ENCODE measurements at places on chromosomes 16 and 17.

DNA sequence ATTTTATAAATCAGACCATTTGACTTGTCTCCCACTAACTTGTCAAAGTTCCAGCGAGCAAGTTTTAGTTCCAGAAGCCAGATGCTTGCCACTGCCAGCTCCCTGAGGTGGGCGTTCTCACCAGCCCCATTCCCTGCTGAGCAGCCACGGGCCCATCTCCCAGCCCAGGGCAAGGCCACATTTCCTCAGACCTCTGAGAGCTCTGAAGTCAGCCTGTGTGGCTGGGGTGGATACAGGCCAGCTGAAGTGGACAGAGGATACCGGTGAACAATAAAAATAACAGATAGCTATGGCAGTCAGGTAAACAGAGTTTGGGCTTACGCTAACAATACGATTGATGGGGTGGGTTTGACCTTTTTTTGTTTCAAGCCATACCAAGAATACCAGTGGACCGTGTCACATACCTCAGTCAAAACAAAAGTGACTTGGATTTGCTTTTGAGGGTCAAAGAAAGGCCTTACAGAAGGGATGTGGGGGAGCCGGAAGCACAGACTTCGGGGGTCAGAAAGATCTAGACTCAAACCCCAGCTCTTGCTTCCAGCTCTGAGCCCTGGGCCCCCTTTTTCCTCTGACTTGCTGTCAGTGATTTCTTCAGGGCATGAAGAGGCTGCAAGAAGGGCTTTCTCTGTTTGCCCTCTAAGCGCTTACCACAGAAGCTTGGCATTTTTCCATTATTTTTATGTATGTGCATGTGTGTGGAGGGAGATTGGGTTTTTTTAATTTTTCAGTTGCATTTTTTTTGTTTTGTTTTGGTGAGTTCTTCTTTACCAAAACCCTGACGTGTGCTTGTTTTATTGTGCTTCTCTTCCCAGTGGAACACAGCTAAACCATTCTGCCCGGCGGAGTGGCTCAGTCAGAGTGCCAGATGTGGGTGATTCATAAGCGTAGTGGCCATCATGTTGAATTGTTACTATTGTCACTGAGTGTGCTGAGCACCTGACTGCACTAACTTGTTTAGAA is 109.9 kb downstream of the GNAO1 start:
- DNase-seq: no peak

- DNase-seq: no peak
These were observed 128.0 kb downstream of the RAP1GAP2 start for GRCh38 chr17:2924211-2924610.

DNA sequence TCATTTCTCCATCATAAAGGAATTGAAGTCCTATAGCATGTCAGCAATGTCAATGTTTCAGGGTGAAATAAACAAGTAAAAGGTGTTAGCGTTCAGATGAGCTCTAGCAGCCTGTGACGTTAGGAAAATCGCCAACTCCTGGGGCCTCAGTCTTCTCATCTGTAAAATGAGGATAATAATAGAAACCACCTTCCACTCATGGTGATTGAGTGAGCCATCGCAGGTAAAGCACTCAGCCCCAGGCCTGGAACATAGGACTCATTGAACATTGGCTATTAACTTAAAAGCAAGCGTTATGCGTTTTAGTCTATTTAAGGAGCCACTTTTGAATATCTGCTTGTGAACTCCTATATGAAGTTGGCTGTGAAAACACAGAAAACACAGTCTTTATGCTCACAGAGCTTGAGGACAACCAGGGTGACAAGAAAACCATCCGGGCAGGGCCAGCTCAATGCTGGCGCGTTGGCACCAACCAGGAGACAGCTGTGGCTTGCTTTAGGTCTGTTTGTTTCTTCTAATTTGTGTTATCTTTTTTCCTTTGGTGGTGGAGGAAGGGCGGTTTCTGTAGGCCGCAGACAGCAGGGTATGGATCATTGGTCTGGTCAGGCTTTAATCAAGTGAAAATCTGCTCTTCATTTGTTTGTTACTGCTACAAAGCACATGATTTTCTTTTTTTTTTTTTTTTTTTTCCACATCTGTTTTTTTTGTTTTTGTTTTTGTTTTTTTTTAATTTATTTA is 35.7 kb upstream of the MED9 start:
- peak; percentile 21 for DNase-seq

- no peak for DNase-seq
These were observed 5.0 kb downstream of the STAT5B start for GRCh38 chr17:42271006-42271778.

GRCh38 chr16:53323924-53324323 is 110.3 kb upstream of the RBL2 start:
- no peak for DNase-seq

GRCh38 chr17:4082136-4082924 is 60.5 kb downstream of the ZZEF1 start:
- no peak for DNase-seq

GRCh38 chr17:76051561-76051960 is 20.8 kb downstream of the SRP68 start:
- no peak for DNase-seq

DNA sequence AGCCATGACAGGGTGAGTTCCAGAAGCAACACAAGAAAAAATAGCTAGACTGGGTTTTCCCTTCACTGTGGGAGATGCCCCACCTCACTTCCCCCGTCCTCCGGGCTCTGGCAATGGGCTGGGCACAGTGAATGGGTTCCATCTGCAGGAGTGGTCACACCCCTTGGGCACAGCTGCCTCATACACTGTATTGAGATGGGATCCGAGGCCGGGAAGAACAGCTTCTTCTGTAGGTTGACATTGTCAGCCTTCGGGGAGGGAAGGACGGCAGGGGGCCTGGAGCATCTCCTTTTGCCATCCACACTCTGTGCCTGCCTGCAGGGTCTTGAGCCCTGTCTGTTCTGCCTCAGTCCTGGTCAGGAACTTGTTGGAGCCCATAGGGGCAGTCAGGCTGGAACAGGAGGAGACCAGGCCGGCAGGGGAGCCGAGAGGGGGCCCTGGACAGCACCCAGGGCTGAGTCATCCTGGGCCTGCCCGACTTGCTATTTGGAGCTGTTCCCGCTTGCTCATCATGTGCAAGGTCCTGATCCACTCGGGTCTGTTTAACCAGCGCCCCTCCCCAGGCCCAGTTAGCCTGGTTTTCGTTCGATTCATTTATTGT is 286.7 kb downstream of the SEC14L1 start:
- no peak for DNase-seq

GRCh38 chr16:56262551-56263245 is 71.4 kb downstream of the GNAO1 start:
- DNase-seq: no peak

DNA sequence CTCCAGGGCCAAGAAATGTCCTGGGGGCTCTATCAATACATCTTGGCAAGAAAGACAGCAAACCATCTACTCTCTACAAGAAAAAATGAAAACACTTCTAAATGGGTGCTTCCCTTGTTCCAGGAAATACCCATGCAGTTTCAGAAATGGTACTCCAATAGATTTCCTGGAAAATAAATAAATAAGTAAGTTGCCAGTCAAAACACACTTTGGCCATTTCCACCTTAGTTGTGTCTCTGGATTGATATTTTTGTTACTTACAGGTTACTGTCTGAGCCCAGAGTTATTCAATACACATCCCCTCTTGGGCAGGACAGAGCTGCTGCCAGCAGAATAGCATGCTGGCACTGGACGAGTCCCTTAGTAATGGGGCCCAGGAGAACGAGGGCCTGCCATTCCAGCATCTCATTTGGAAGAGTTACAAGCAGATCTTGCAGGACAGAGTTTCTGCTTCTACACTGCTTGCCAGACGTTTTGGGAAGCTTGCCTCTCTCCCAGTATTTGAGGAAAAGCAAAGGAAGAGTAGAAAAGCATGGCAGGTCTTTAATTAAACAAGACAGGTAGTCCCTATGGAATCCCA is 100.5 kb downstream of the SMG6 start:
- DNase-seq: no peak

DNA sequence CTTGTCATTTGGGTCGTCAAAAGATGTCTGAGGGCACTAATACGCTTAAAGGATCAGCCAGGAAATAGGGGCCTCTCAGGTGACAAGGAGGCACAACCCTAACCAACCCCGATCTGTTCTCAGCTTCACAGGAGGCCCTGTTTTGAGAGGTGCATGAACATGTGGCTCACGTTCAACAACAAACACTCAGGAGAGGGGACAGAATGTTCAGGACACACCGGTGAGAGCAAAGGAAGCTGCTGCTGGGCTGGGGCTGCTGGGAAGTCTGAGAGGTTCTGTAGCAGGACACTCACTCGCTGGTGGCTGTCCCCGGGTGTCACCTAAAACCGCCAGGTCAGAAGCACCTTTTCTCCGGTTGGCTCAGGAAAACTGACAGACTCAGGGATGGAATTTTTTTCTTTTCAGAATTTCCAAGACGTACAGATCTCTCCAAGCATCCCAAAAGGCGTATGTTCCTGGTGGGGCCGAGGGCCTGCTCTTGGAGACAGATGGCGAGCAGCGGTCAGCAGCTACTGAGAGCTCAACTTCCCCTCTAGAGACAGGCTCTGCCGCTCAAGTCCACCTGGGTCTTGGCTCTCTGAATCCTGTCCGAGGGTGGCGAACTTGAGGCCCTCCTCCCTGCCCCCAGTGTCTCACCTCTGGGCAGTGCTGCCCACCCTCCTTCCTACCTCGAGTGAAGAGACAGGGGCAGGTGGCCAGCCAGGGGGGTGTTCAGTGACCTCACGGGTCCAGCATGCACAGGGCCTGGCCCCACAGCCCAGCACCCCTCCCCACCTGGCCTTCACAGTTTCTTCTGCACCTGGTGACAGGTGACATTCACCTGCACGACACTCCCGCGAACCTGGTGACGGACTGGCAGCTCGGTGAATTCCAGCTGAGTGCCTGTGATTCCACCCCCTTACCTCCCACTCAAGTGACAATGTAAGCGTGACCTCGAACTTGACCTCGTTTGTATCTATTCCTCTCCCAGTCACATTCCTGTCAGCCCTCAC is 22.9 kb downstream of the CLUH start:
- DNase-seq: peak; percentile 38

DNA sequence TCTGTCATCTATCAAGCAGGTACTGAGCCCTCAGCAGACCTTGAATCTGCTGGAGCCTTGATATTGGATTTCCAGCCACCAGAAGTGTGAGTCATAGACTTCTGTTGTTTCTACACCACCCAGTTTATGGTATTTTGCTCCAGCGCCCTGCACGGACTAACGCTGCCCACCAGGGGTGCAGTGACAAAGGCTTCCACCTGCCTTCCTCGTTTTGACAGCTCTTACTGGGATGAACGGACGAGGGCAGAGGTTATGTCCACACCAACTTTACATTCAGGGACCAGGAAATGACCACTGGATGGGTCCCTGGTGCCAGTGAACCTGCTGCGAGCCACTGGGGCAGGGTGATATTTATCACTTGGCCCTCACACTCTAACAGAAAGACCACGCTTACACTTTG is 66.6 kb upstream of the CBX4 start:
- DNase-seq: no peak

DNA sequence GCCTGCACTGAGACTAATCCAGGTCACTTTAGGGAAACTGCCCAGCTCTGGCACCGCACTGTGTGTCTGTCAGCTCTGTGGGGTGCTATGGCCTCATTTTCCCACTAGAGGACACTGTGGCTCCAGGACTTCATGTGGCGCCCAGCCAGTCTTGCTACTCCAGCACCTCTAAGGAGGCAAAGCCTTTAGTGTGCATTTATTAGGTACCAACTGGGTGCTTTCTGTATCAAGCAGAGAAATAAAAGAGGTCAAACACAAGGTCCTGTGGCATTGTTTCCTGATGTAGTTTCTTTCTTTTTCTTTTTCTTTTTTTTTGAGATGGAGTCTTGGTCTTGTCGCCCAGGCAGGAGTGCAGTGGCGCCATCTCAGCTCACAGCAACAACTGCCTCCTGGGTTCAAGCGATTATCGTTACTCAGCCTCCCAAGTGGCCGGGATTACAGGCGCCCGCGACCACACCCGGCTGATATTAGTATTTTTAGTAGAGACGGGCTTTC is 12.5 kb upstream of the RHBDL3 start:
- DNase-seq: peak; percentile 61

GRCh38 chr17:17783116-17783824 is 53.5 kb downstream of the SREBF1 start:
- peak; percentile 82 for DNase-seq

GRCh38 chr16:726438-727290 is at the start of the genes CCDC78 and HAGHL:
Gene CCDC78 (minus strand): TSS chr16:726443. CDS start chr16:726367, 76 bp downstream.
Gene HAGHL (plus strand): TSS chr16:727106. CDS start chr16:727510, 404 bp downstream.
- DNase-seq: no peak

DNA sequence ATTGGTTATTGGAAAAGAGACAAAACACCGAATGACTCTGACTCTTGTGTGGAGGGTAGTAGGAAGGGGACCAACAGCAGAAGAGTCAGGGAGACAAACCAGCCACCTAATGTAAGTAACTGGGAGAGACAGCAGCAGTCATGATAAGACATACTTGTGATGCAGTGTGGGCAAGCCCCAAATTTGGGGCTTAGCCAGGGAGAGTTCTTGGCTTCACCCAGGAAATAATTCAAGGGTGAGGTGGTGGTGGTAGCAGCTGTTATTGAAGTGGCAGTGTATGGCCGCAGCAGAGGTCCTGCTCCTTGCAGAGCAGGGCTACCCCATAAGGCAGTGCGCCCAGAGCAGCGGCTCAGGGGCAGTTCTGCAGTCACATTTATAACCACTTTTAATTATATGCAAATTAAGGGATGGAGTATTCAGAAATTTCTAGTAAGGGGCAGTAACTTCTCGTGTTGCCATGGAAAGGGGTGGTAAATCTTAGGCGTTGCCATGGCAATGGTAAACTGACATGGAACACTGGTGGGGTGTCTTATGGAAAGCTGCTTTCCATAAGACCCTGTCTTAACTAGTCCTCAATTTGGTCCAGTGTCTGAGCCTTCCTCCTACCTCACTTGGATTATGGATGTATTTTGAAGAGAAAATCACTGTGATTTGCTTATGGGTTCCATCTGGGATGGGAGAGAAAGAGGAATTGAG is 317.1 kb downstream of the PHKB start:
- no peak for DNase-seq

GRCh38 chr17:42913522-42913921 is 12.9 kb downstream of the G6PC1 start:
- no peak for DNase-seq

- peak; percentile 20 for DNase-seq
These were observed 8.6 kb downstream of the LGALS3BP start for GRCh38 chr17:78970834-78971755.

GRCh38 chr17:40333781-40334448 is 24.9 kb downstream of the RARA start:
- no peak for DNase-seq

DNA sequence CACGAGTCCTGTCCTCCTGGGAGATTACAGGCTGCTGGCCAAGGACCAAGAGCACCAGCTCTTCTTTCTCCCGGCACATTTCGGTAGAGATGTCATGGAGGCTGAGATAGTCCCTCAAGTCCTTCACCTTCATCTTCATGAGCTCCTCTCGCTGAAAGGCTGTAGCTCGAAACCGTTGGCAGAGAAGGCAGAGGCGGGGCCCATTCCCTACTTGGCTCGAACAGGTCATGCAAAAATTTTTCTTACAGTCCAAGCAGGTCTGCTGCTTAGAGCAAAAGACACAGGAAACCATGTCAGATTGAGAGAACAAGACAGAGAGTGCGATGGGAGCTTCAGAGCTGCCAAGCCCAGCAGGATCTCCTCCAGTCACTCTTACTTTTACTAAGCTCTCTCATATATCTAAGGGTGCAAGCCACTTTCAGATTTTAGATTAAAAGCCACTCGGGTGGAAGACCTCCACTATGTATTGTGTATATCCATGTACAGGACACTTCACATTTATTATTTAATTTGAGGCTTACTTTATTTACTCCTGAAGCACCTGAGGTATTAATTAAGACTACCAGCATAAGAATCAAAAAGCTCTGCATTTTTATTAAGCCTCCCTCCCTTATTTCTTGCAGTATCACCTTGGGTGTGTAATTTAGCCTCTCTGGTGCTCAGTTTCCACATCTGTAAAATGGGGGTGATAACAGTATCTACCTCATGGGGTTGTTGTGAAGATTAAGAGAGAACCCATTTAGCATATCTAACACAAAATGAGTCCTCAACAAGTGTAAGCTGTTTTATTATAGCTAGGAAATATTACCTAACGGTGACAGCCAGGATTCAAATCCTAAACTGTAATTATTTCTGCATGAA is 41.4 kb downstream of the LIG3 start:
- no peak for DNase-seq

Data from NCI-H748 treated with DMSO at 0.1 percent for 48 hours (cell line).